ENCODE measurements at places on chromosomes 1 and 21.

GRCh38 chr1:230909974-230910754 lies 41.8 kb upstream of the C1orf198 start:
- no peak for DNase-seq

DNA sequence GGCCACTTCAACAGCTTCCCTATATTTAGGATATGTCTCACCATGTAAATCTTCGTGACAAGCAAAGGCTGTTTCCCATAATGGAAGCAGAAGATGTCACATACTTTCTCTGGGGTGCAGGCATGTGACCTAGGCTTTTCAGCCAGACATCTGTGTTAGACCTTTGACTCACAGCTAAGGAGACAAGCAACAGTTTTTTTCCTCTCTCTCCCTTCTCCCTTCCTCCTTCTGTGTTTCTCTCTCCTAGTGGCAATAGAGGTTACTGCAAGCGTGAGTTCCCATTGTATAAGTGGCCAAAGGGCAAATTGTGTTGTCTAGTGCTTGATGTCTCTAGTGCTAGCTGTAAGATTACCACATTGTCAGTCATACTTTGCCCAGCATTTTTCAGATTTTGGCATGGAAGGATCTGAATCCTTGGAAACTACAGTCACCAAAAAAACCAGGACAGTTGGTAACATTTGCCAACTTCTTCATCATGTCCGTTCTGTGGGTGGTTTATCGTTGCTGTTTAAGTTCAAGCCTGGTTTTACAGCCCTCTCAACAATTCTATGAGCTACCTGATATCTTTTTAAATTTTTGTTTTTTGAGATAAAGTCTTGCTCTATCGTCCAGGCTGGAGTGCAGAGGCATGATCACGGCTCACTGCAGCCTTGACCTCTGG lies 44.4 kb upstream of the RABGAP1L start:
- peak; percentile 75 for DNase-seq

- DNase-seq, result peak; percentile 58
Measured at GRCh38 chr1:156748670-156749418, 2.6 kb downstream of the HDGF start.

GRCh38 chr1:16137890-16138467 lies 17.9 kb downstream of the EPHA2 start:
- DNase-seq, result no peak

GRCh38 chr1:11920239-11920903 lies 5.9 kb downstream of the KIAA2013 start:
- no peak for DNase-seq

DNA sequence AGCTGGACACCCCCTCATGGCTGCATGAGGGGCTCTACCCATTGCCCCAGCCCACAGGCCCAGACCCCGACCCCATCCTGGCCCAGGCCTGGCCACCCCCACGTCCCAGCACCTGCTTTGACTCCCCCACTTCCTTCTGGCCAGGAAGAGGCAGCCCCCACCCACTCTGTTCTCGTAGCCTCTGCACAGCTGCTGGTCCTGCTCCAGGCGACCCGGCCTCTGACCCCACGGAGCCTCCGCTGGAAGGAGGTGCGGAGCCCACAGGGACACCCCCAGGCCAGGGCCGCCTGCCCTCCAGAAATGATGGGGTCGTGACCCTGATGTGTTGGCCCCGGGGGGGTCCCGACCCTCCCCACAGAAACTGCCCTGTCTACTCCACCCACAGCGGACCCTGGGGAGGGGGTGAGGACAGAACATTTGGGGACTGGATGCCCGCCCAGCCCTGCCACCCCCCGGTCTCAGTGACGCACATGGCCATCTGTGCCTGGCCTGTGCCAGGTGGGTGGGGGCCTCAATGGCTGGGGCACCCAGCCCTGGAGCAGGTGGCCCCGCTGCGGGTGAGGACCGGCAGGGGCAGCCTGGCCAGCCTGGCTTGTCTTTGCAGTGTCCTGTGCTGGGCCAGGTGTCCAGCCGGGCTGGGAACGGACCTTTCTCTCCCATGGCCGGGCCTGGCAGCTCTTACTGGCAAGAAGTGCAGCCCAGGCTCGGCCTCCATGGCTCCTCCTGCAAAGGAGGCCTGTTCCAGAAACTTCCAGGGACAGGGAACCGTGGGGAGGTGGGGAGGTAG lies 78.6 kb downstream of the MORN1 start:
- DNase-seq, result no peak

- peak; percentile 61 for DNase-seq
Measured at GRCh38 chr1:109396871-109397580, 692 bp downstream of the SORT1 start.

DNA sequence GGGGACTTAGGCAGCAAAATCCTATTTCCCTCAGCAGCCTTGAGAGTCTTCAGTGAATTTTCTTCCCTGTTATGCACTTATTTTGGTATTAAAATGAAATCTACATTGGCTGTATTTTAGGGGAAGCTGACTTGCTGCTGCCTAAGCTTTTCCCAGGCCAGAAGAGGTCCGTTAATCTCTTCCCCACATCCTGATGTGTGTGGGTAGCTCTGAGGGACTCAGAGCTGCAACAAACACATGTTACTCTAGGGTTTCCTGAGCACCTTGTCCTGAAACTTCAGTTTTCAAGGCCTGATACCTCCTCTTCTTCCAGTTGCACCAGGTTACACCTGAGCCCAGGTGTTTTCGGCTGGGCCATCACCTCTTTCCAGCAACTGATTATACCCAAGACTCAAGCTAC lies 51.5 kb downstream of the SYT6 start:
- no peak for DNase-seq

GRCh38 chr1:63739452-63739851 lies 34.4 kb upstream of the ROR1 start:
- DNase-seq, result peak; percentile 60

GRCh38 chr1:44947774-44948311 lies 38.6 kb downstream of the EIF2B3 start:
- DNase-seq, result no peak

DNA sequence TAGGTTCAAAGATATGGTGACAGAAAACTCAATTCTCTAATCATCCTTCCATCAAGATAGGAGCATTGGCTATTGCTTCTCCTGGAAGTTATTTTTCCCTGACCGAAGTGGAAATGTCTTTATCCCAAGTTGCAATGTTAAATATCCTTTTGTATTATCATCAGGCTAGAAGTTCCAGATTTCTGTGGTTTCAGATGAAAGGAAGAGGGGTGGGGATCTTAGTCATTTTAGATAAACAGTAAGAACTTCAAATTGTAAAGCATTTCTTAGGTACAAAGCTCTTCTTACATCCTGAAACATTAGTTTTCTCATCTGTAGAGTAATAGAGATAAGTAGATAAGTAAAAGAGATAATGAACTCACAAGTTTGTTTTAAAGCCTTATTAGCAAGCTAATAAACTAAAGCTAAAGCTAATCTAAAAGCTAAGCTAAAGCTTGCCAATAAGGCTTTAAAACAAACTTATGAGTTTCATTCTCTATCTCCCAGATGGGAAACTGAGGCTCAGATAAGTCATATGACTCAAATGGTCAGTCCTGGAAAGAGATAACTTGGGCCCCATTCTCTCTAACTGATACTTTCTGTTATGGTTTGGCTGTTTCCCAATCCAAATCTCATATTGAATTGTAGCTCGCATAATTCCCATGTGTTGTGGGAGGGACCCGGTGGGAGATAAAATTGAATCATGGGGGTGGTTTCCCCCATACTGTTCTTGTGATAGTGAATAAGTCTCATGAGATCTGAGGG lies 99.2 kb upstream of the KCNK2 start:
- no peak for DNase-seq

DNA sequence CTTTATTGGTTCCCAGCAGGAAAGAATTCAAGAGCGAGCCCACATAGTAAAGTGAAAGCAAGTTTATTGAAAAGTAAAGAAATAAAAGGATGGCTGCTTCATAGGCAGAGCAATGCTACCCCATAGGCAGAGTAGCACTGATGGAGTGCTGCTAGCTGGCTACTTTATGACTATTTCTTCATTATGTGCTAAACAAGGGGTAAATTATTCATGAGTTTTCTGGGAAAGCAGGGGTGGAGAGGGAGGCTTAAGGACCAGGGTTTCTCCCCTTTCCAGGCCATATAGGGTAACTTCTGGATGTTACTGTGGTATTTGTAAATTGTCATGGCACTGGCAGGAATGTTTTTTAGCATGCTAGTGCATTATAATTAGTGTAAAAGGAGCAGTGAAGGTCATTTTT lies 1271.4 kb downstream of the KCNT2 start:
- peak; percentile 44 for DNase-seq

GRCh38 chr21:14013056-14013603 lies 197.6 kb downstream of the LIPI start:
- DNase-seq, result no peak

DNA sequence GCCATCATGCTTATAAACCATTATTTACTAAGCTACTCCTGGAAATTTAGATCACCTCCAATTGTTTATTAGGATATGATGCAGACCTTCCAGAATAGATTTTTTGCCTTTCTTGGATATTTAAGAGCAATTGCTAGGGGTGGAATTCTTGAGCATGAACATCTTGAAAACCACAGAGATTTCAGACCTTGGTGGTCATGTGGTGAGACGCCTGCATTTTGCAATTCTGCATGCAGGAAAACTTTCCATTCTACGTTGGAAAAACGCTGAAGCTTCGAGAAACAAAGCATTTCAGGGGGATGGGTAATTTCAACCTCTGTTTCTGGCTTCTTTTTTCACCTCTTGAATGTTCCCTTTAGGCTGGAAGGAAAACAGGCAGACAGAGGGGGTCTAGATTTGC lies 596.3 kb downstream of the KIF26B start:
- no peak for DNase-seq

All from endodermal cell (in vitro differentiated cells).